ENCODE measurements at places on chromosomes 5 and 9.

GRCh38 chr5:169050146-169050571 lies 250.8 kb downstream of the SLIT3 start:
- no peak for DNase-seq

GRCh38 chr5:111299067-111299481 lies 74.9 kb downstream of the CAMK4 start:
- no peak for DNase-seq

DNA sequence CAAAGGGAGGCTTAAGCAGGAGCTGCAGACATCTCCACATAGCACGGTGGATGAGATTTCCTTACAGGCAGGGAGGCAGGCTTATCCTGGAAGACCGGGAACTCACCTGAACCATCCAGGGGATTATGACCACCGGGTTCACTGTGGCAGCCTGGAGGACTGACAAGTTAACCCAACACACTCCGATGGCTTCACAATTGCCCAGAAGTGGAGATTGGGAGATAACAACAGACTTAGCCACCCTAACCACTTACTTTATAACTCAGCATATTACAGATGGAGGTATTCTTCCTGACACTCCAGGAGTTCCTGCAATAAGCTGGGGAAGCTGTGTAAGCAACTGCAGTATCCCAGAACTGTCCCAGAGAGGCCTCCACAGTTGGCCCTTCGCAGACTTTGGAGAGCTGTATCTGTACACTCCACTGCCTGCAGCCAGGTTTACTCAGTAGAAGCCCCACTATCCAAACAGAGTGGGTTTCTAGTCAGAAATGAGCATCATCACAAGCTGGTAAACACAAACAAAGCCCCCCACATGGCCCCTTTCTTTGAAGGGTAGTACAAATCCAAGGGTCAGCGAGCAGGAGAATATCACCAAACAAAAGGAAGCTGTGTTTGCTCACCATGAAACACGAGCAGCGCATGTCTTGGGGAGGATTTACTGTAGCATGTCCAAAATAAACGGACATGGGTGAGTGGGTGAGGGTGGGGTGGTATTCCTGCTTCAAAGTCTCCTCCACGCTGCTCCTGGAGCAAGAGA lies 462.2 kb downstream of the RASEF start:
- DNase-seq, result no peak

DNA sequence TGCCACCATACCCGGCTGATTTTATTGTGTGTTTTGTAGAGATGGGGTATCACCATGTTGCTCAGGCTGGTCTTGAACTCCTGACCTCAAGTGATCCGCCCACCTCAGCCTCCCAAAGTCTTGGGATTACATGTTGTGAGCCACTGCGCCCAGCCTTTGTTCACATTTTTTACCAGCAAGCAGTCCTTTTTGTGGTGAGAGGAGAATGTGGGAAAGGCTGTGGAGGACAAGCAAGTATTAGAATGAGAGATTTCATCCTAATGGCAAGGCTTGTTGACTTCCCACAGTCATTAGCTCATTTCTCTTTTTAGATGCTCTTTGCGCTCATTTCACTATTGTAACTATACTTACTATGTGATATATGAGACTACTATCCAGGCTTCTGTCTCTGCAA lies 6.1 kb downstream of the IL31RA start:
- no peak for DNase-seq

DNA sequence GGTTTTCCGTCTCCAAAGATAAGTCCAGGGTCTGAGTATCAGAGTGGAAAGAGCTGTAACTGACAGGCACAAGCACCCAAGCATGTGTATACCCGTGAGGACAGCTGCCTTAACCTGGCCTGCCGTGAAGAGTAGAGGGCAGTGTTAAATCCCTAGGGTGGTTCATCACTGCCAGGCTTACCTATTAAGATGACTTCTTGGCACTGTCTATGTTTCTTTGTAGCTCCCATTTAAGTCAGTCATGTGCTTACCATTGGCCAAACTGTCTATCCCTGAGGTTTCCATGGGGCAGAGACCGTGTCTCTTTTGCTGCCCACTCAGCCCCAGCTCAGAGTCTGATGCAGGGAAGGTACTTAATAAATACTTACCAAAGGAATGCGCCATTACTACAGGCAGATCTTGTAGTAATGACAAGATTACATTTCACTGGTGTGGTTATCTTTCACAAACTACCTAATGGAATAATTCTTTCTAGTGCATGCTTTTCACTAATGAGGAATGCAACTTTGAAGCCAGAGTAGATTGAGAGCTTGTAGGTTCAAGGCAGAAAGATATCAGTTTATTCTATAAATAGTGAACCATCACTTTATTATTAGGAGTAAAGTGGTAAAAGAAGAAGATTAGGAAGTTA lies 64.2 kb downstream of the SNX24 start:
- DNase-seq, result no peak

DNA sequence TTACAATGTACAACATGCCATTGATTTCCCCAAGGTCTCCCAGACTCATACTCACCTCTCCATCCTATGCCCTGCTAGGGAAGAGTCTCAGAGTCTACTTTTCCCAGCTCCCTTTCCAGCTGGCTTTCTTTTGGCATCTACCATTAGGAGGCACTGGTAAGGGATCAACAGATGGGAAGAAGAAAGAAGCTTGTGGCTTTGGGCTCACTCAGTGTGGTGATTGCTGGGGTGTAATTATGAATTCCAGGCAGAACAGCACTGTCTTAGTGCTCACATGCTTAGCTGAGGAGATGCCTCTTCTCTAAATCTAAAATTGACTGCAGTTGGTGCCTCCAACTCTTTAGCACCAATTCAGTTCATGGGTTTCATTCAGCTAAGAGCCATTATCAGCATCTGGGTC lies 330.0 kb downstream of the PSAT1 start:
- no peak for DNase-seq

GRCh38 chr9:70298245-70298771 lies 39.5 kb downstream of the SMC5 start:
- no peak for DNase-seq

- no peak for DNase-seq
Measured at GRCh38 chr9:129305246-129305645, 127.2 kb upstream of the IER5L start.

DNA sequence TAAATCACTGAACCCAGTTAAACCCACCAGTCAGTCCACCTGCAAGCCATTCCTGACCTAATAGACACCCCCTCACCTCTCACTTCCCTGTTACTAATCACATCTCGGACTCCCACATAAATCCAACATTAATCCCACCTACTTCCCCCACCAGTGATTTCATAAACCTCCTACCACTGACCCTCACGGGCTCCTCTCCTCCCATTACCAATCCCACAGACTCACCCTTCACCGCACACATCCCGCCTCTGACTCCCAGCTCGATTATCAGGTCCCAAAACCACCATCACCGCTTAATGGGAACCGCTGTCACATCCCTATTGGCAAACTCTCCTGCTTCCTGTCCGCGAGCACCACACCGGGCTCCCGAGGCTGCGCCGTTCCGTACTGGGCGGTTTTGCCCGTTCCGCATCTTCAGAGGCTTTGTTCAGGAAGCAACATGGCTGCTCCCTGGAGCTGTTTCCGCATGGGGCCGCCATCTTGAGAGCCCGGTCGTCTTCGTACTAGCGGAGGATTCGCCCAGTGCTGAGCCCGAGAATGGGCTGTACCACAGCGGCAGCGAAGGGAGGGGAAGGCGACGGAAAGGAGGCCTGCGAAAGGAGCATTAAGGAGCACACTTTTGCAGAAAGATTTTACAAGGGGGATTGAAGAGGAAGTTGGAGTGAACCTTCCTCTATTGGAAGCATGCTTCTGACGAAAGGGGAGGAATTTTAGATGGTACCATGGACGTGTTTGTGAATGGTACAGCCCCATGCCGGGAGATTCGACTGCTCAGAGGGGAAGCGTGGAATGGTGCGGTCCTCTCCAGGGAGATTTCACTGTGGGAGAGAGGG lies at the start of gene ZNF300:
Gene ZNF300 (minus strand): TSS at position 502 of the 833 bp plus-strand sequence. CDS start 1,825 bp downstream, outside the sequence.
- peak; percentile 68 for DNase-seq

- peak; percentile 100 for DNase-seq
Measured at GRCh38 chr5:172361566-172362238, 78.1 kb upstream of the UBTD2 start.

DNA sequence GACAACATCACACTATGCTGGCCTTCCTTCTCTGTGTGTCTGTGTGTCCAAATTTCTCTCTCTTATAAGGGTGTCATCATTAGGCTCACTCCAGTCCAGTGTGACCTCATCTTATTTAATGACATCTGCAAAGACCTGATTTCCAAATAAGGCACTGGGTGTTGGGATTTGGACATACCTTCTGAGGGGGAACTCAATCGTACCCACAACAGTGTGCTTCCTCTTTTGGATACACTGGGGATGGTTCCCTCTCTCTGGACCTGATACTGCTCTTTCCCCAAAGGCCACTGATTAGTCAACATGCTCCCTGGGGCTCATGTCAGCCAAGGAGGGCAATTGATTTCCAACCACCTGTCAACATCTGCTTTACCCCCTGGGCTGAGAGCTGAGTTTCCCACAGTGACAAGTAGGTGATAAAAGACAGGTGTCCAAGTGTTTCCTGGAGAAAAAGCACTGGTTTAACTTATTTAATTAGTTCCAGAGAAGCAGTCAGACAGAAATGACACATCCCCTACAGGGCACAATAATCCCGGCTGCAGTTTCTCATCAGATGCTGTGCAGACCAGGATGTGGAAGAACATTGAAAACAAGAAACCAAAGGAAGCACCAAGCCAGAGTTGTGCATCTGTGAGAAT lies 17.8 kb upstream of the CEP72 start:
- no peak for DNase-seq
